ENCODE measurements at places on chromosomes 5 and 9.

GRCh38 chr9:18907927-18908625 is 124.9 kb downstream of the SAXO1 start:
- DNase-seq: no peak

DNA sequence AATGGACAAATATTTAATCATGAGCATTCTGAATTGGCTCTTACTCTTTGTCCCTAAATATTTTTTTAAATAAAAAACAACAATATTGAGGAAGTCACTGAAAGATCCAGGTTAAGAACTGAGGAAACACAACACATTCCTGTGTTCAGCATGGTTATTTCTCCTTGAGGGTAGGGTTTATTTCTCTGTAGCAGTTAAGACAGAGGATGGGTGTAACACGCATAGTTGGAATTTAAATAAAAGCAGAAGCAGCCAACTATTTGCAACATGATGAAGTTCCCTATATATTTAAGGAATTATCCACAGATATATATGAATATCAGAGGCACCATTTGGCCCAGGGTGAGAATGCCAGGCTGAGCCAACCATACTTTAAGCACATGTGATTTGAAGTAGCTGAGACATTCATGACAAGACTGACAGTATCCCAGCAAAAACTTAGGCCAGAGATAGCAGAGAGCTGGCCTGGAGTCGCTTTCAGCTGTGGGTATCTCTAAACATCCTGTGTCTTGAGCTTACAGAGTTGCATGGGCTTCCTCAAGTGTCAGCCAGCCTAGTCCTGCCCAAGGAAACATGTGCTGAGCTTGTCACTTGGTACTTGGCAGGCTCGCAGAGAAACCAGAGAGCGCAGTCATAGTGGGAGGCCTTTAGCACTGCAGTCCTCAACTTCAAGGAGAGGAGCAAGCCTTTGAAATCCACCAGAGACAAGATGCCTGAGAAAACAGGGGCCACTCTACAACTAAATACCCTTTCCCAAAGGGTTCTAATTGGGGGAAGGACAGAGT is 43.6 kb downstream of the SEMA5A start:
- no peak for DNase-seq

DNA sequence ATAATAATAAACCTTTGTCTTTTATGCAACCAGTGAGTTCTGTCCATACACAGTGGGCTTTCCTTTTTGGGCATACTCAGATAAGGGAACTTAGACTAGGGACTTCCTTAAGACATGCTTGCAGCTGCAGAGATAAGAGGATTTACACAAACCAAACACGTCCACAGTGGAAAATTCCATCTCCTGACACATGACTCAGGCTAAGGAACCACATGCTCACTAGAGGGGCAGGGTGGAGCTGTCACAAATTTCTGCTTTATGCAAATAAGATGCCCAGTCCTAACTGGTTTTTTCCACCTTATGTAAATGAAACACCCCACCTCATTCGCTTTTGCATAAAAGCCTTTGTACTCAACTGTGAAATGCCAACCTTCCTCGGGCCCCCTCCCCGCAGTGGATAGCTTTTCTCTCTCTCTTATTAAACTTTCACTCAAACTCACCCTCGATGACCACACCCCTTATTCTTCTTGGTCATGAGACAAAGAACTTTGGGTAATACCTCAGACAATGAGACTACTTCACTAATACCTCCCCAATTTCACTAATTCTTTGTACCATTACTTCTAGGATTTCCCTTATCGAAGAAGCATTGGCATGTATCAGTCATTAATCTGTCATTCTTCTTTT is 170.3 kb upstream of the FTMT start:
- no peak for DNase-seq

DNA sequence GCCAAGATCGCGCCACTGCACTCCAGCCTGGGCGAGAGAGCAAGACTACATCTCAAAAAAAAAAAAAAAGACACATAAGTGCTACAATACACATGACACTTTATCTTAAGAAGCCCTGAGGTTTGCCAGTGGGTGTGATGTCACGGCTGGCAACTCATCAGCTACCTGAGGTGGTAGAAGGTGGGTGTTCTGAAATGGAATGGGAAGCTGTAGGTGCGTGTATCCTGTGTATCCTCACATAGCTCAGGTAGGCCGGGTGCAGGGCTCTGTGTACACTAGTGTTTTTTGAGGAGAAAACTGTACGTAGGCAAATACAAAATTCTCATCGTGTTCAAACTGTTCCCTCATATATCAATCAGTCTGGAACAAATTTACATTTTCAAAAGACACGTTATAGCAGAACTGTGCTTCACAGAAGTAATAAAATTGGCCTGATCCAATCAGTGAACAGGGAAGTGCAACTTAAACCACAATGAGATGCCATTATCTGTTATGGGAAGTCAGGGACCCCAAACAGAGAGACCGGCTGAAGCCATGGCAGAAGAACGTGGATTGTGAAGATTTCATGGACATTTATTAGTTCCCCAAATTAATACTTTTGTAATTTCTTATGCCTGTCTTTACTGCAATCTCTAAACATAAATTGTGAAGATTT is 10.4 kb downstream of the BICD2 start:
- no peak for DNase-seq

- DNase-seq: no peak
Observed at GRCh38 chr9:81529556-81530193, 159.7 kb downstream of the TLE1 start.

DNA sequence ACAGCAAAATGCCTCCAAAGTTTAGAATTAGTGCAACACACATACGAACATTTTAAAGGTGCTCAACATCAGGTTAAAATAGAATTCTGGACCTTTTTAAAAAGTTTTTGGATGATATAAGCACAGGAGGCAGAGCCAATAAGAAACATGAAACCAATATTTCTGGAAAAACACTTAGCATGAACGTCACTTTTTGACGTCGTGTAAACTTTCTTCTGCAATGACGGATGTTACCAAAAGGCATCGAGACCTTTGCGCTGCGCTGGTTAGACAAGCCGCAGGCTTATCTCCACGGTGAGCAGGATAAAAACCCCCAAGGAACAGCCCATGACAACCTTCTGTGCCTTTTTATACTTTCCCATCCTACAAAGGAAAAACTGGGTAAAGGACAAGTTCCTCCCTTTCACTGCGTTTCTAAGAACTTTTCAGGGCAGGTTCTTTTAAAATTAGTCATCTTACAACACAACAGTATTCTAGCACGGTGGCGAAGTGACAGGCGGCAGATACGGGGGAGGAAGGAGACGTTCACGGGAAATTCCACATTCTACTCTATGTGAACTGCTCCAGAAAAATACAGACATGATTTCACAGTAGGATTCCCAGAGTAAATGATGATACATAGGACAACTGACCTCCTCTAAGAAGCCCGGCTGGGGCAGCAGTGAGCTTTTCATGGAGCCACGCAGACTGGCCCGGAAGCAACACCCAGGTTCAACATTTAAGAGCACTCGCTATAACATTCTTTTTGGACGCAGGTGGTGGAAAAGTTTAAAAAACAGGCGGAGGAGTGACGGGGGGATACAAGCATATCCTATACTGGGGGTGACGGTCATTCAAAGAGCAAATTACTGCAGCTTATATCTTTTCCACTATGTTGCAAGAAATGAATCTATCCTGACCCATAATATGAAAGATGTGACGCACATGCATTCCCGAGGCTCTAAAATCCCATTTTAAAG is 52.4 kb downstream of the USP20 start:
- no peak for DNase-seq

DNA sequence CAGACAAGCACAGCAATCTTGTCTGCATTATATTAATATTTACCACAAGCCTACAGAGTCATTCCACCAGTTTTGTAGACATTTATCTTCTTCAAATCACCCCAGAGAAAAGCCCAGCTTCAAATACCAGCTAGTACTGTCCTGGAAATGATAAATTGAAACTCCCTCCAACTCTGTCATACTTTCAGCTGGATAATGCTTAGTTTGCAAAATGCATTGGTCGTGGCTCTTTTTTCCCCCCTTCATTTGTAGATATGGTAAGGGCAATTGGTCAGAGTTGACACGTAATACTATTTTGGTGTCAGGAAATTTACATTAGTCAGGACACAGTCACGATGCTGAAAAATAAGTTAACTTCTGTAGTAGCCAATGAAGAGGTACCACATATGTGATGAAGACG is 21.2 kb downstream of the HMHB1 start:
- no peak for DNase-seq

DNA sequence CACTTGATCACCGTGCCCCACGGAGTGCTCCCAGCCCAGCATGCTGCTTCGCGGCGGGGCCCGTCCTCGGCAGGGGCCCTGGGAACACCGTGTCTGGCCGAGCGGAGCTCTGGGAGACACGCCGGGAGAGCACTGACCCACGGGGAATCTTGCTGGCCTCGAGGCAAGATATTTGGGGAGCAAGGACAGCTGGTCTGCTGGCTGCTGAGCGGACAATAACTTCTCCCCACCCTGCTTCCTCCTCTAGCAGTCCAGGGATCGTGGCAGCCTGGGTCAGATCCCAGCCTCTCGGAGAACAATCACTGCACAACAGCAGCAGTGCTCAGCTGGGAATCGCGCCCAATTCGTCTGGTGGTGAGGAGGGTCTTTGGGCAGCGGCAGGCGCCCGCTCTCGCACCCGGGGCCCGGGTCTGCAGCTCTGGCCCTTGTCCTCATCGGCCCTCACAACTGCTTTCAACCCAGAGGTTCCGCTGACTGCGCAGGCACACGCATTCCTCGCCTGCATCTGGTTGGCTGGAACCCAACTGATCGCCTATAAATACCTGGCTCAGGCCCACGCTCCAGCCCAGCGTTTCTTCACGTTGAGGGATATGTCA is 43.4 kb downstream of the DBH start:
- no peak for DNase-seq

DNA sequence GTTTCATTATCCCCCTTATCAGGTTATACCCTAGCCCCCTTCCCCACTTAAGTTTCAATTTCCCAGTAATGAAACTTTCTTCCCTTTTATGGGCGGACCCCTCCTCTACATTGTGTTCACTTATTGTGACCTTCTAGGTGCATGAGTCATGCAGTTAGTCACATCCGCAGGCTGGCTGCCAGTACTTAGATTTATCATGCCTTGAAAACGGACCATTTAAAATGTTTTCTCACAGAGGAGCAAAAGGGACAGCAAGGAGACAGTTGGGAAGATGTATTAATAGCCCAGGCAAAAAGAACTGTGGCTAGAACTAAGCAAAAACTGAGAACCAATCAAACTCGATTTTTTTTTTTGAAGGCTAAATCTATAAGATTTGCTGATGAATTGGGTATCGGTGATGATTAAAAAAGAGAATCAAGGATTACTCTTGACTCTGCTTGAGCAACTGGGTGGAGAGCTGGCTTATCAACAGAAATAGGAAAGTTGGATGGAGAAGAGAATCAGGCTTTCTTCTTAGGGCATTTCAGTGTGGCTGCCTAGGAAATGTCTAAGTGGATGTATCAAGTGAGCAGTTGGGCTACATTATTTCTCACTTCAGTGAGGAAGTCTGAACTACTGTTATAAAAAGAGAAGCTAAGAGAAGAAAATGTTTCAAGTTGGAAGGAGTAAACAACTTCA is 615.0 kb downstream of the HINT1 start:
- no peak for DNase-seq

DNA sequence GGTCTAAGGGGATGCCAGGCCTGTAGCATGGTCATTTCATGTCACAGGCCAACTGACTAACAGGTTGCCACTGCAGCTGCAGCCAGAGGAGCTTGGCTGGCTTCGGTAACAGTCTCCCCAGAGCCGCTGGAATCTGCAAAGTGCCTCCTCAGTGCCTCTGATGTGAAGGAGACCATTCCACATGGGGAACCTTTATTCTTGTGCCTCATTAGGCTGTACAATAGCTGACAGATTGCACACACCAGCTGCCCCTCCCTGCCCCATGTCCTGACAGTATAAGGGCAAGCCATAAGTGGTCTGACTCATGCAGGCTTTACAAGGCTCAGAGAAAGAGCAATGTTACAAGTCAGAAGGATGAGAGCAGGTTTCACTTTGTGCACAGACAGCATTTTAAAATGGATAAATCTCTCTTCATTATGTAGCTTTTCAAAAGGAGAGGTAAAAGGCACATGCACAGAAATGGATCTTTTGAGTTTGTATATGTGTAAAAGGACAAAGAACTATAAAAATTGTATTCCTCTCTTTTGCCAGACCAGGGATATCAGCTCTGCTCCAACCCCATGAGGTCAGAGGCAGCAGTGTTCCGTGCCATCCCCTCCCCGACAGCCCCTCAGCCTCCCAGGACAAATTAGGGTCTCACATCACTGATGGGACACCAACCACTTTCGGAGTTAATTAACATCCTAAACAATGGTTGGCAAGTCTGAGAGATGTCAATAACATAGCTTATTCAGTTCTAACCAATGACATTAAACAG is 467.8 kb downstream of the TMEM232 start:
- DNase-seq: no peak

GRCh38 chr5:9350301-9350797 is 195.5 kb downstream of the SEMA5A start:
- no peak for DNase-seq

DNA sequence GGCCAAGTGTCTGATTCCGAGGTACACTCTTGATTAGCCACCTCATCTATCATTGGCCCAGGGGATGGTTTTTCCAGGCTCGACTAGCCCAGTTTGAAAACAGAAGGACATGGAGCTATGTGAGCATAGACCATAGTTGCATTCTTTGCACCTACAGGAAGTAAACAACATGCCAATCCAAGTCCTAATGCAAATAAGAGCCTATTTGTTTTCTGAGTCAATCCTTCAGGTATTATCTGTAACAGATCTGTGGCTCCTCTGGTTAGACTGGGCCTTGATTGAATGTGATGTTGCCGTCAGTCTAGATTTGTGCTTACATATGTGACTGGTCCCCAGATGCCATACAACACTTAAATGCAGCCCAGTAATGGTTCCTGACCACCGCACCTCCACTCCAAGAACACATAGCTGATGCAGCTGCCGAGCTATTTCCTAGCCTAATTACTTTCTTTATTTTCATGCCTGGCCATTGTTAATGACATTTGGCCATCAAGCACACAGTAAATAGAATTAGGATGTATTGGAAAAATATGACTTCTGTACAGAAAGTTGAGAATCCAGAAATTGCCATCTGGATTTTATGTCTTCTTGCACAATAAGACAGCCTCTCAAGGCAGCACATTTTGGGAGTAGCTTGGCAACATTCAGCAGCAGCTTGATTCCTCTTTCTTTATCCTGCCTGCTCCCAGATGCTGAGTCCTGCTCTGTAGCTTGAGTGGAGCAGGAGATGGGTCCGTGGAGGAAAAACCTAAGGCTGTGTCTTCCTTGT is 29.5 kb upstream of the ARHGAP26 start:
- DNase-seq: no peak

DNA sequence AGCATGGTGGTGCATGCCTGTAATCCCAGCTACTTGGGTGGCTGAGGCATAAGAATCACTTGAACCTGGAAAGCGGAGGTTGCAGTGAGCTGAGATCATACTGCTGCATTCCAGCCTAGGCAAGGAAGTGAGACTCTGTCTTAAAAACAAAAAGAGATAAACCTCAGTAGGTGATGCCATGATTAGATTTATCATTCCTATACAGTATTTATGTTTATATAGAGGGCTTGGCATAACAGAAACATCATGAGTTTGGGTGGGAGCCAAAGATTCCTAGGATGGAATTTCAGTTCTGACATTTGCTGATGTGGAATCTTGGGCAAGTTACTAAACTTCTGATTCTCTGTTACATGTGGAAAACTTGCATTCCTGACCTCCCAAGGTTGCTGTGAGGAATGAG is 22.3 kb downstream of the RFK start:
- no peak for DNase-seq

All from stimulated activated CD8-positive, alpha-beta memory T cell treated with anti-CD3 and anti-CD28 coated beads, Interleukin-4, amount 100 ng/mL, for 1 hour (primary cell).